ENCODE measurements at places on chromosomes 16 and 17.

GRCh38 chr16:28187595-28188004 is 24.2 kb downstream of the XPO6 start:
- DNase-seq: no peak

GRCh38 chr17:19904924-19905323 is 37.2 kb upstream of the ULK2 start:
- no peak for DNase-seq

GRCh38 chr16:87964049-87964659 is 12.9 kb downstream of the BANP start:
- DNase-seq: no peak

GRCh38 chr17:44281570-44281969 is 13.6 kb upstream of the SLC4A1 start:
- DNase-seq: no peak

GRCh38 chr17:13222975-13223374 is 205.1 kb upstream of the ELAC2 start:
- no peak for DNase-seq

DNA sequence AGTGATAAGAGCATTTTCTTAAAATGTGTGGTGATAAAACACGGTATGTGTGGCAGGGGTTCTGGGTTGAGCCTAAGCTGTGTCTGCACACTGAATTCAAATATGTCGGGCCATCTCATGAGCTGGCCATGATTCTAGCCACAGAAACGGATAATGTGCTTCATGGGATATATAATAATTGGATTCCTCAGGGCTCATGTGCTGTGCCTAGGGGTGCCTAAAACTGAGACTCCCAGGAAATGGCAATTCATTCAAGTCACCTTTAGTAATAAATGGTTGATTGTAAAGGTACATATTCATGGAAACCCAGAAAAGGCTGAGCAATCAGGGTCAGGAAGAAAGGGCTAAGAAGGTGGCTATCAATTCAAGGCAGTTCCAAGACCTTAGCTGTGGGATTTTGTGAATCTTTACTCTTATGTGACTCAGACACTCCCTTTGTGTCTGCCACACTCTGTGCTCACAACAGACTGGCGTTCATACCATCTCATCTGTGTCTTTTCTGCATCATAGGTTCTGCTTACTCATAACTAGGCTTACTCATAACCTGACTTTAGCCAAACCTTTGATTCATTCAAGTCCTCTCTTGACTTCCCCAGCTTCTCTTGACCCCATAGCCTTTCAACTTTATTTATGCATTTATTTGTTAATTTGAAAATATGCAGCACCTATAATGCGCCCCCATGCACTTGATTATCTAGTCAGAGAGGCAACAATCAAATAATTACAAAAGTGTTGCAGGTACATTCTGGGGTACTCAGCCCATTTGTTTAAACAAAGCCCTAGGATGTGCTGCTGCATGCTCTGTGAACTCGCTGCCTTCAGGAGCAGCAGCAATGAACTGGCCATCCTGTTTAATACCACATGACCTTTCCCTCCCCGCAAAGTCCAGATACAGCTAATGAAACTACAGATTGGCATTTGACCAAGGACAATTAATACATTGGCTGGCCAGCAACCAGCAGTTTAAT is 28.4 kb upstream of the MED13 start:
- DNase-seq: no peak

DNA sequence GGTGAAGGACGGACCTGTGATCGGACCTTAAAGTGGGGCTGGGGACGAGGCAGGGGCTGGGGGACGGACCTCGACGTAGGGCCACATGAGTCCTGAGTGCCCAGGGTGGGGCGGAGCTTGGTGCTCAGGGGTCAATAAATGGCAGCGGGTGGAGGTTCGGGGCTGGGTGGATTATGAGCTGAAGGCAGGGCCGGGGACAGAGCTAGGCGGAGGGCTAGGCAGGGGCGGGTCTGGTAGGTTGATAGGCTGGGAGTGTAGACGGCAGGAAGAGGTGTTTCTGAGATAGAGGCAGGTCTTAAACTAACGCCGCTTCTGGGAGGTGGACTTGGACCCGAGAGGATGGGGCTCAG is 733 bp downstream of the CHRNB1 start:
- no peak for DNase-seq

GRCh38 chr17:78623541-78623940 is 46.3 kb upstream of the DNAH17 start:
- DNase-seq: no peak
